Esophagus muscularis mucosa (tissue), 4 donors: ENCODE measurements at places on chromosomes 16 and 17.

- DNase-seq = no peak
Observed at GRCh38 chr17:7721612-7722011, 4.1 kb downstream of the DNAH2 start.

DNA sequence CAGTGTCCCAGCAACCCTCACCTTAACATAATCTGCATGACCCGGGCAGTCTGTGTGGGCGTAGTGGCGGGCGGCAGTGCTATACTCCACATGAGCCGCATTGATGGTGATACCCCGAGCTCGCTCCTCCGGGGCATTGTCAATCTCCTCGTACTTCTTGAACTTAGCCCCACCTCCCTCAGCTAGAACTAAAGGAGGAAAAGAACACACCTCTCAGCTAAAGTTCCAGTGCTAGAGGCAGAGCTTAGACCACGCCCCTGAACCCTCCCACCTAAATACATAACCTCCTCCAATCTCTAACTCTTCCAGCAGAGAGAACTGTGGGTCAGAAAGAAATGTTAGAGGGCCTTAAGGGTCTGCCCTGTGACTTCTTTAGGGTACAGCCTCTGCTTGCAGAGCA, 855 bp downstream of the TUFM start:
- no peak for DNase-seq

GRCh38 chr17:81032641-81033480, 2.1 kb upstream of the BAIAP2 start:
- DNase-seq = no peak

GRCh38 chr16:53056392-53056881, 1.6 kb downstream of the CHD9 start:
- no peak for DNase-seq

- no peak for DNase-seq
Observed at GRCh38 chr17:56831369-56832095, 2.2 kb downstream of the C17orf67 start.

GRCh38 chr16:53626811-53627210, 76.8 kb downstream of the RPGRIP1L start:
- no peak for DNase-seq

DNA sequence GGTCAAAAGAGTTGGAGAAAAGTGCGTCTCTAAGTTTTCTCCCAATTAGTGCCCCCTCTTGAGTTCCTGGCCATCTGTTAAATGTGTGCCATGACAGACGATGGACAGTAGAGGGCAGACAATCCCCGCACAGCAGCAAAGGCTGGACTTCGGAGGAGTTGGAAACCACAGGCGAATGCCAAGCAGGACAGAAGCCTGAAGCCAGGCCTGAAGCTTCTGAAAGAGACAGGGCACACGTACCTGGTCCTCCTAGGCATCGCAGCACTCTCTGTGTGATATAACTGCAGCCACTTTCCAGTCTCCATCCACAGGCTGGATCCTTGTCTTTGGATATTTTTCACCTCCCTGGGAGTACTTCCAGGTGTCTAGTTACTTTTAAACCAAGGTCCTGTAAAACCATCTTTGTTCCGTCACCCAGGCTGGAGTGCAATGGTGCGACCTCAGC, 14.5 kb downstream of the C17orf100 start:
- DNase-seq = no peak

DNA sequence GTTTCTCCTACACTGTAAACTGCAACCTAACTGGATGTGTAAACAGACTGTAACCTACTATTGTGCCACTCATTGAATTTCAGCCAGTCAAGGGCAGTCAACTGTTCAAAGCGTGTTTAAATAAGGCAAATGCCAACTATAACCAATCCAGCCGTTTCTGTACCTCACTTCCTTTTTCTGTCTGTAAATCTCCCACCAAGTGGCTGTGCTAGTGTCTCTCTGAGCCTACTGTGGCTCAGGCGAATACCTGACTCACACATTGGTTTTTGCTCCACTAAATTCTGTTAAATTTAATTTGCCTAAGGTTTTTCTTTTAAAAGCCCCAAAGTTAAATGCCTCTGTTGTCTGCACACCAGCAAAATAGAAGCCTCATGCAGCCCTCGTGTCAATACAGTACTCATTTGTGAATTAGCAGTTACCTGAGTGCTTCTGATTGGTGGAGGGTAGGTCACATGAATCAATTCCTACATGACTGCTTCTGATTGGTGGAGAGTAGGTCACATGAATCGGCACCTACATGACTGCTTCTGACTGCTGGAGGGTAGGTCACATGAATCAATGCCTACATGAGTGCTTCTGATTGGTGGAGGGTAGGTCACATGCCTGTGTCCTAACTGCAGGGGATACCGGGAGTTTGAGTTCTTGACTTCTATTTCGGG, 31.1 kb upstream of the CCR7 start:
- DNase-seq = peak; percentile 21

GRCh38 chr16:67082100-67082499, 27.6 kb upstream of the PHAF1 start:
- DNase-seq = no peak

DNA sequence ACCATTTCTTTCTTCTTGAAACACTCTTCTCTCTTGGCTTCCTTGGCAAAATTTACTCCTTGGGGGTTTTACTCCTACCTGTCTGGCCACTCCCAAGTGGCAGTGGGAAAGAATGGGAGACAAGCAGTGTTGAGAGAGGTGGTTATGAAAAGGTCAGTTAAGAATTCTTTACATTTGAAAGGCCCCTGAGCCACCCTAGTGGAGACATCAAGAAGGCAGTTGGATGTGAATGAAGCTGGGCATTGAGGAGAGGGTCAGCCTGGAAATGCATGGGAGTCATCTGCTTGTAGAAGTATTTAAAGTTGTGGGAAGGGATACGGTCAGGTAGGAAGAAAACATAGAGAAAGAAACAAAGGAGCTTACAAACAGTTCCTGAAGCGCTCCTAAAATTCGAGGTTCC, 42.3 kb upstream of the CCNF start:
- DNase-seq = no peak

- no peak for DNase-seq
Observed at GRCh38 chr17:596763-597644, 117.6 kb downstream of the VPS53 start.

GRCh38 chr17:38540514-38541045, 65.2 kb downstream of the SRCIN1 start:
- no peak for DNase-seq

- peak; percentile 88 for DNase-seq
Observed at GRCh38 chr17:67055041-67055443, 10.7 kb downstream of the CACNG1 start.

DNA sequence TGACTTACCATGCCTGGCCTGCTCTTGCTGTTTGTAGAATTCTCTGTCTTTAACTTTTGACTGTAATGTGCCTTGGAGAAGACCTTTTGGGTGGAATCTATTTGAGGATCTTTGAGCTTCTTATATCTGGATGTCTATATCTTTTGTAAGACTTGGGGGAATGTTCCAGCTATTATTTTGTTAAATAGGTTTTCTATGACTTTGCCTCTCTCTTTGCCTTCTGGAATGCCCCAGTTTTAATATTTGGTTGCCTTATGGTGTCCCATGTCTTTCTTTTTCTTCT, 10.3 kb upstream of the PHB1 start:
- no peak for DNase-seq

DNA sequence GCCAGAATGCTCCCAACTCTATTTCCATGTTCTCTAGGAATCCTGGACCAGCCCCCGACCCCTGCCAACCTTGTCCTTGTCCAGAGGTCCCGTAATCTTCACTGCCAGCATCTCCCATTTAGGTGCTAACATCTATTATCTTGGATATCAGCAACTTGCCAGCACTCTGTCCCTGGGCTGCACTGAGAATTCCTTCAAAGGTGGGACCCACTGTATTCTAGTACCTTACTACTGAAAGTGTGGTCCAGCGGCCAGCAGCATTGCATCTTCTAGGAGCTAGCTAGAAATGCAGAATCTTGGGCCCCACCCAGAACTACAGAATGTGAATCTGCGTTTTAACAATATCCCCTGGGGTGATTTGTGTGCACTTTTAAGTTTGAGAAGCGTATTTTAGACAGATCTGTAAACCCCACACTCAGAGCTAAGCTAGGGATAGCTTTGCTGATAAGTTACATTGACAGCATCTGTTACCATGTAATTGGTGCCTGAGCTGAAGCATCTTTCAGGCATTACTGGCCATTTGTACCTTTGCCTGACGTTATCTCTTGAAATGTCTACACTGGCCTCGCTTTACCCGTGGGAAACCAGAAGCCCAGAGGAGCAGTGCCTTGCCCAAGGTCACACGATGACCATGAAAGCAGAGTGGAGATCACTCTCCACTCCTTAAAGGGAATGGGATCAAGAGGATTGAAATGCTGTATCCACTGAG, 8.3 kb downstream of the ABAT start:
- no peak for DNase-seq

DNA sequence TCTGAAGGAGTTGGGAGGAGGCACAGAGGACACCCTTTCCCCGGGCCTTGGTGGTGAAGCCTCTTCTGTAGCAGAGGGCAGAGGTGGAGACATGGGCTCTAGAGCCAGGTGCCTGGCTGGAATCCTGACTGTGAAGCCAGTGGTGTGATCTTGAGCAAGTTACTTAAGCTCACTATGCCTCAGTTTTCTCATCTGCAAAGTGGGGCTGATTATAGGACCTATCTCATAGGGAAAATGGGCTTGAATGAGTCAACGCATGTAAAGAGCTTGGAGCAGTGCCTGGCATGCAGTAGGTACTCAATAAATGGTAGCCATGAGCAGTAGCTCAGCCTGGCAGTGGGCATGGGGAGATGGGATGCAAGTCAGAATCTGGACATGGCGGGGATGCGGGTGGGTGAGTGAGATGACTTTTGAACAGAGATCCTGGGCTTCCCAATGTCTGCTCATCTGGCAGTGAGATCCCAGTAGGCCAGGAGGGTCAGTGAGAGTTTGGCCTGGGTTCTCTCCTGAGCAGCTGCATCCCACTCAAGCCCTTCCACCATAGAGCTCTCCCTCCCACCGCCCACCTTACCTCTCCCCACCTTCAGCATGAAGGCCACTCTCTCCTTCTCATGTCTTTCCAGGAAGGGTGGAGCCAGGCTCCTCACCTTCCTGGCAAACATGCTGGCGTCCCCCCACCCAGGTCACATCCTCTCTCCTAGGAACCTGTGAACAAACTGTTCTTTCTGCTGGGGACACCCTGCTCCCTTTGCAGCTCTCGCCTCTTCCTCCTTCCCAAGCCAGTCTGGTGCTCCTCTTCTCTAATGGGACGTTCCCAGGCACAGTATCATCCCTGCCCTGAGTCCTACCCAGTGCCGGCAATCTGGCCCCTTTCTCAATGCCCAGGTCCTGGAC, 13.1 kb upstream of the SP2 start:
- DNase-seq = no peak

GRCh38 chr17:29358416-29358815, 31.7 kb upstream of the TAOK1 start:
- DNase-seq = no peak
